ENCODE measurements at places on chromosomes 7 and 10. TPM values are rescaled to one million over a fixed set of nuclear protein-coding genes. Genes with fewer than 3 reads are reported as not detected.

Gene CDK1
- 78.7 TPM for polyA plus RNA-seq

- DNase-seq, result no peak
Measured at GRCh38 chr10:98444314-98445006, 2.3 kb downstream of the HPS1 start.

Gene ZNF488
- polyA plus RNA-seq, result 6.6 TPM

Gene COBL
- polyA plus RNA-seq, result 16.8 TPM

DNA sequence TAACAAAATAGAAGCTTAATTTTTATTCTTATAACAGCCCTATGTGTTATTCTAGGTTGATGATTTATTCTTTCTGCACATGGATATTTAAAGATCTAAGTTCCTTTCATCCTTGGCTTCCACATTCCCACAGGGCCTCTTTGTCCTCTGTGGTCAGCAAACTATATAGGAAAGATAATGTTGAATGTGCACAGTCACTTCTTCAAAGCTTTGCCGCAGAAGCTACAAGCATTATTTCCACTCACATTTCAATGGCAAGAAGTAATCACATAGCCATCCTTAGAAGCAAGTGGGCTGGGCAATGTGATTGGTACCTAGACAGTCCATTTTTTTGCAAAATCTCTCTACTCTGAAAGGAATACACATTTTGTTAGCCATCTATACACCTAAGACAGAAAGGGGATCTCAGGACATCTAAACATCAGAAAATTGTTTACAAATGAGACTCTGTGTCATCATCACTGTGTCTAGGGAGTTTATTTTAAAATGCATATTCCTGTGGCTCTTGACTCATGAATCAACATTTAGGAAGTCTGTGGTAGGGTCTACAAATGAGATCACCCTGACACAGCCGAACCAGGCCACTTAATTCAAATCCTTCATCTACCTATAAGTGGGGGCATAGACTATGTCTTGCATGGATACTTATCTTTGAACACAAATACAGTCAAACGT, 1060.5 kb downstream of the XPNPEP1 start:
- DNase-seq, result no peak

DNA sequence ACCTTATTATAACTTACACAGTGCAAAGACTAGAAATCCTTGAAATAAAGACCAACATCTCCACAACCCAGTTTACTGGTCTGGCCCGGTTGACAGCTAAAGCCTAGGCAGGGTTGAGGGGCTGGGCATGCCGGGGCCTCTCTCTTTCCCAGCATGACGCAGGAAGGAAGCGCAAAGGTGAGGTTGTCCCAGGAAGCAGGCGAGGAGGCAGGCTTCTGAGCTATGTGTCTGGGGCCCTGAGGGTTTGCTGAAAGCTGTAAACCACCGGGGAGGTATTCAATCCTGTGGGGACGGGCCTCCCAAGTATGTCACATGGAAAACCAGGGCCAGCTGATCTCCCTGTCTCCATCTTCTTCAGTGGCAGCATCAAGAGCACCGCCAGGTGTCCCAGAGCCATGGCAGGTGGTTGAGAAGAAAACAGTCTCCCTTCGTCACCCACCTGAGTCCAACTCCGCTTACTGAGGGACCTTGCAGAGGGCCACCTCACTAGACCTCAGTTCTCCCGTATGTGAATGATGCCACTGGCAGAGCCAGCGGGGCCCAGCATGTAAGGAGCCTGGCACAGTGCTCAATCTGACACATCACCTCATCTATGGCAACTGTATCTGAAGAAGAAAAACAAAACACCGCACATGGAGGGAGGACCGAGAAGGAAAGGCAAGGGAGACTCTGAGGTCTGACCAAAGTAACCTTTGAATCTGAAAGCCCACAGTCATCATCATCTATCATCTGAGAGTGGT, 49.5 kb downstream of the FAM53B start:
- no peak for DNase-seq

GRCh38 chr7:96182424-96183158, 139.3 kb downstream of the SLC25A13 start:
- no peak for DNase-seq

Gene MDFIC
- 32.0 TPM for polyA plus RNA-seq

DNA sequence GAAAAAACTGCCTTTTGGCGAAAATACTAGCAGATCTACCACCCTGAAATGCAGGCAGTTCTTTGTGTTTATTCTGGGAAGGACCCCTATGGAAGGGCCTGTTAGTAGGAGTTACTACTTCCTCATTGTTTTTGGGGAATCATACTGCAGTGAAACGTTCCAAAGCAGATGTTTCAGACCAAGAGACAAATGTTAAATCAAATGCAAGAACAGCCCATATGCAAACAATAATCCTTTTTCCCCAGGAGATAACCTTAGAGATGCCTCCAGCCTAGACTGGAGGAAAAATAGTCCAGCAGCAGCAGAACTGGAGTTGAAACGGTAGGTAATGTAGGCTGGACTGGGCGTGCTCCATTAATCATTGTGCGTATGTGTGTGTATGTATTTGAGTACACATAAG, 65.9 kb upstream of the VWDE start:
- no peak for DNase-seq

DNA sequence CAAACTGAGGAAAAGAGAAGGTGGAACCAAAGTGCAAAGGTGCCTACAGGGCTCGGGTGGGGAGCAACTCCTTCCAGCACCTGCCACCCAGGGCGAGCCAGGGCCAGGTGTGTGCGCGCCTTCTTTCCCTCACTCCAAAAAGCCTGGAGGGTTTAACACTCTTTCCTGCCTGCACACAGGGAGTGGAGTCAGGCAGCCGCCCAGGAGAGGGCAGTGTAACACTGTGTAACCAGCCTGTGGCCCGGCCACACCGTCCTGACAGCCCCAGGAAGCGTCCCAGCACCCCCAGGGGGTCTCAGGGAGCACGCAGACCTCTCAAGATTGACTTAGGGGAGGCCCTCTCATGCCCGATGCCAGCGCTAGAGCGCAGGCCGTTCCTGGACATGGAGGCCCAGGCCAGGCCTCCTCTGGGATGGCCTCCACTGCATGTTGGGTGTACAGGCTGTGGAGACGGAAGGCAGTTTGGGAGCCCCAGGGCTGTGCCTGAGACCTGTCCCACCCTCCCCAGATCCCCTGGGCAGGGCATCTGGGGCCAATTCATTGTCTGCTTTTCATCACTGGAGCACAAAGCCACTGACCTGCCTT, 13.4 kb downstream of the BRI3 start:
- DNase-seq, result no peak

Gene HTRA1
- polyA plus RNA-seq, result 206 TPM

Gene HPSE2
- 1.7 TPM for polyA plus RNA-seq

Data from right renal cortex interstitium (tissue), 3 donors.